SK-N-SH (cell line): ENCODE measurements at places on chromosomes 6 and 20.

DNA sequence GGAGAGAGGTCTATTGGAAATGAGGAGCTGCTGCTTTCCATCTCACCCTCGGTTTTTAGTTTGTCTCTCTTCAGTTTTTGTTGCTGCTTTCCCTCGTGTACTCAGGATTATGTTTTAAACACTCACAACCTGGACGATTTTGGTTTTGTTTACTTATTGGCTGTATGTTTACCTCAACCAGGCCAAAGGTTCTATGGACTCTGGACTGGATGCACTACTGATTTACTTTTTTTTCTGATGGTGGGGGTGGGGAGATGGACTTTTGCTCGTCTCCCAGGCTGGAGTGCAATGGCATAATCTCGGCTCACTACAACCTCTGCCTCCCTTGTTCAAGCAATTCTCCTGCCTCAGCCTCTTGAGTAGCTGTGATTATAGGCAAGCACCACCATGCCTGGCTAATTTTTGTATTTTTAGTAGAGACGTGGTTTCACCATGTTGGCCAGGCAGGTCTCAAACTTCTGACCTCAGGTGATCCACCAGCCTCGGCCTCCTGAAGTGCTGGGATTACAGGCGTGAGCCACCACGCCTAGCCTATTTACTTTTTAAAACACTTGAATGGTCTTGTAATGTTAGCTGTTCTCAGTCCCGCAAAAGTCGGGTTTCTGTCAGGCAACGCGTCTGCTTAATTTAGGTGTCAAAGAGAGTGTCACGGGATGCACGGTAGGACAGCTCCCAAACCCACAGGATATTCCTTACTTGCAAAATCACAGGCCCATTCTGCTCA is 148.2 kb upstream of the RIPOR2 start:
- DNase-seq: no peak

DNA sequence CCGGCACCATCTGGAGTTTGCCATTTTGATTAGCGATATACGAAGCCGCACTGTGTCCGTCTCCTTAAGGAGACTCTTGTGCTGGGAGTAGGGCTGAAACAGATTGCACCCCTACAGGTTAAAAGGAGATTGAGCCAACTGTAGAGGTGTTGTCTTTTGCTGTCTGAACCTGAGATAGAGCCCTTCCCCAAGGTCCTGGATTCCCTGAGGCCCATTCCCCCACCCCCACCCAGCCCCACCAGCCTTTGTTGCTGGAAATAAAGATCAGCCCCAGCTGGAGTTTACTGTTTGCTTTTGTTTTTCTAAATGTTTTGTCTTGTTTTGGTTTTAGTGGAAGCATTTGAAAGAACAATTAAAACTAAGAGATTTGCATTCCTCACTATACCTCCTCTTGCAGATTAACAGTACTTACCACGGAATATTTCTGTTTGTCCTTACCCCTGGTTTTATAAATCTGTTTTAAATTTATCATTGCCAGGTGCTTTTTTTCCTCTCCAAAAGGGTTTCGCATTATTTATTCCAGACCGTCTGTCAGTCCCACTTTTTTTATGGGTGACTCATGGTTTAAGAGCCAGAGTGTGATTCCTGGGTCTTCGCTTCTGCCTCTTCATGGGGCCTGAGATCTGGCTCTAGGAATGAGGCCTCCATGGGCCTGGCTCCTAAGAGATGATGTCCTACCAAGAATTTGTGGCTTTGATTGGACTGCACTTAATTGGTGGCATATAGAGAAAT is 169.2 kb downstream of the DTNBP1 start:
- no peak for DNase-seq

GRCh38 chr6:34315780-34316179 is 67.0 kb upstream of the SMIM29 start:
- no peak for DNase-seq

- no peak for DNase-seq
These were observed 483.3 kb downstream of the TFAP2B start for GRCh38 chr6:51301962-51302361.

- DNase-seq: no peak
These were observed 16.2 kb upstream of the RCAN2 start for GRCh38 chr6:46507426-46507825.

DNA sequence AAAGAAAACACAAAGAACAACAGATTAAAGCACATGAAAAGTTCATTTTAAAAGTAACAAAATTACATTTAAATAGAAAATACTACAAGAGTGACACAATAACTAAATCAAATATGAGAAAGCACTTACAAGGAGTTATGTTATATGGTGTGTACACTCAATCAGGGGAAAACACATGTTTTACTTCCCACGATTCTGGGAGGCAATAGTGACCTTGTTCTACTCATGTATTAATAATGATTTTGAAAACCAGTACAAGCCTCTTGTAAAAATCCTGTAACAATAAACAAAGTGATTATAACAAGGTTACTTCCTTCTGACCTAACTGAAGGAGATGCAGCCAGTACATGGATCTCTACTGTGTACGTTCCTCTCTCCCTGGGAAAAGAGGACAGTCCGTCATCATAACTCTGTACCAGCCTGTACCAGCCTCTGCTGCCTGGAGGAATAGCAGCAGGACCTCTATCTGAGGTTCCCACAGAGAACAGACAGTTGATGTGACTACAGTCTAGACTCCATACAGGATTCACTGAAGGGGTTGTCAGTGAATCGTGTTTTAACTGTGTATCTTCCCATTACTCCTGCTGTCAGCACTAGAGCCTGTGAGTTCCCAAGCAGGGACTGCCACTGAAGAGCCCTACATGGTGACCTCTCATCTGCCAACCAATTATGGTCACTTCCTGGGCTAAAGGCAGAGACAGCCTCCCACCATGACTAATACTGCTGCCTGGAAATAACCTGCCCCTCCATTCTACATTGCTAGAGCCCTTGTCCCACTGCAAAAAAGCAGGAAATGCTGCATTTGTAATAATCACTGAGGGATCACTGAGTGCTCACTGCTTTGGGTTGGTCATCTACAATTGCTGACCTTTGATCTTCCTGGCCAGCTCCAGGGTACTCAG is 149.7 kb downstream of the KIF16B start:
- no peak for DNase-seq

DNA sequence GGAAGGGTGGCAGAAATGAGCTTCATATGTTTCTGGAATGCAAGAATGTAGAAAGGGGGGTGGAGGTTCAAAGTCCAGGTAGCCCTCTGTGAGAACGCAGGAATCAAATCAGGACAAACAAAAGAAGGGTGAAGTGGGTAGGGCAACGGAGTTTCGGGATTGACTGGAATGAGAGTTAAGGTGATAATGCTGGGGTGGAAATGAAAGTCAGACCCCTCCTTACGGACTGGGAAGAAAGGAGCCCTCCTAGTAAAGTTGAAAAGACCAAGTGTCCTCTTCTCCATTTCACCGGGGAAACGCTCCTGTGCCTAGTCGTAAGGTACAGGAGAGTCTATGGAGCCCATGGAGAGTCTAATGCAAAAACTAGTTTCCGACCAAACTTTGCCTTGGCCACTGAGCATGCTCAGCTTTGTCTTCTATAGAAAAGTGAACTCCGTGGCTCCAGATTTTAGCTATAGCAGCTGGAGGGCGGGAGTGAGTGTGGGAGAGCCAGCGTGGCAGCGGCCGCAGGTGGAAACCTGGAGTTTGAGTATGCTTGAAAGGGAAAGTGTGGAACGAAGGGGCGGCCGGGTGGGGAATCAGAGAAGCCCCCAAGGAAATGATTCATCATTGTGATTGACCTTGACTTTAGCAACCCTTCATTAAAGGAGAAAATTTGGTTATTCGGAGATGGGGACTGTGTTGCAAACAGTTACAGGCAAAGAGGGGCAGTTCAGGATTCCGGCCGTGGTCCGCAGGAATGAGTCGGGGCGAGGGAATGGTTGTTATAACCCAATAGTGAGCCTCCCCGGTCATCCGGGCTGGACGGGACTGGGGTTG is 1.3 kb upstream of the LRRC1 start:
- peak; percentile 37 for DNase-seq

GRCh38 chr6:3163248-3163594 is 5.9 kb upstream of the TUBB2A start:
- DNase-seq: no peak

DNA sequence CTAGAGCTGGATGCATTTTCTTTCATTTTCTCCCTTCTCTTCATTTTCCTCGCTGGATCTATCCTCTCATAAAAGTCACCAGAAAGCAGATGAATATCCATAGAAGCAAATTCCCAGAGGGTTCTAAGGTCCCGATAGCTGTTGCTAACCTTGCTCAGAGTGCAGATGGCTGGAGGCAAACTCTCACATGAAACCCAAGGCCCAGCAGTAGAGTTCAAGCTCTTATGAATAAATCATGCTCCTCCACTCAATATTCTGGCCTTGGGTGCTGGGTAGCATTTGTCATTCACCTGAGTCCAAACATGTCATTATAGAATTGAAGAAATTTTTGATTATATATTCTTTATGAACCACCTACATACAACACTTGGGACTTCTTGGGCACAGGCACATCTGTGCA is 539.7 kb upstream of the MARCKS start:
- no peak for DNase-seq

GRCh38 chr6:148426317-148426977 is 83.8 kb downstream of the SASH1 start:
- DNase-seq: no peak

- DNase-seq: no peak
These were observed 2.9 kb upstream of the TRIM39 start for GRCh38 chr6:30323806-30324205.

GRCh38 chr20:57148263-57148662 is 118.2 kb downstream of the BMP7 start:
- no peak for DNase-seq

DNA sequence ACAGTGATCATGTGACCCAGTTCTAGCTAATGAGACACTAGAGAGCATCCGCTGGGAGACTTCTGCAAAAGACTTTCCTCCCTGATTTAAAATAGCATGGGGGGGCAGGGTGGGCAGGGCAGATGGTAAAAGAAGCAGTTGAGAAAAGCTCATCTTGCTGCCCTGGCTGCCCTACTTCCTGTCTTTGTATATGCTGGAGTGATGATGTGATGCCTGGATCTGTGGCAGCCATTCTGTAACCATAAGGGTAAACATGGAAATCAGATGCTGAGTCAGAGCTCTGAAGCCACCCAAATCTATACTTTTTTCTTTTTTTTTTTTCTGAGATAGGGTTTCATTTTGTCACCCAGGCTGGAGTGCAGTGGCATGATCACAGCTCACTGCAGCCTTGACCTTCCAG is 25.4 kb downstream of the ZFP64 start:
- DNase-seq: no peak

DNA sequence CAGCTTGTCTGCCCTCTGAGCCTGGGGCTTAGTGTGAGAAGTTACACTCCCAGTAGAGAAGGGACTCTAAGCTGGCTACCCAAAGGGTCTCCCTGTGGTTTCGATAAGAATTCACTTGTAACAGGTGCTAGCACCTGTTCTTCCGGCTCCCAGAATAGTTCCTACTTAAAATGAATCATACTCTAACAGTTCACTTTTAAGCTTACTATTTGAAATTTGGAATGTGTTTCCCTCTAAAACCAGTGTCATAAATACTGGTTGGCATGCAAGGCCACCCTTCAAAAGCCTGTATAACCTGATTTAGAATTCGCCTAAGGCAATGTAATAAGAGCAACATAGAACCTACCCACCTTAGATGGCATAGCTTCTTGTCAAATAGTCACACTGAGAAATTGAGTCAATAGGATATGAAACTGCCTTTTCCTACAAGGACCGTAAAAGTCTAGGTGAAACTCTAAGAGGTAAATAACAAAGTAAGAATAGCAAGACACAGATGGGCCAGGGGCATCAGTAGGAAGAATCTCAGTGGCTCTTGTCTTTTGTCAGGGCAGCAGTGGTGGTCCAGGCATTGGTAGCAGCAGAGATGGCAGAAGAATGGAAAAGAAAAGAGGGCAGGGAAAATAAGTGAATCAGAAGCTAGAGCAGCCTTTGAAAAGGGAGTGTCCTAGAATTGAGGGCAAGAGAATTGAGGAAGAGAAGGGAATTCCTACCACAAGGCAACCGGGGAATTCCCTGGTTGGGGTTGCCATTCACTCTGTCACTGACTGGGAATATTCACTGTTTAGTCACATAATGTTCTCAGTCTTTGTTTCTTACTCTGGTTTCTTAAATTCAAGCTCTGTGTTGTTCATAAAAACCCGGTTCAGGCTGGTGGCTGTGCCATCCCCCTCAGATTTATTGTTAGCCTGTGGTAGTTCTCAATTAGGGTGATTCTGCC is 91.5 kb downstream of the HIVEP2 start:
- no peak for DNase-seq

- no peak for DNase-seq
These were observed 51.4 kb upstream of the GMDS start for GRCh38 chr6:2296781-2297180.

DNA sequence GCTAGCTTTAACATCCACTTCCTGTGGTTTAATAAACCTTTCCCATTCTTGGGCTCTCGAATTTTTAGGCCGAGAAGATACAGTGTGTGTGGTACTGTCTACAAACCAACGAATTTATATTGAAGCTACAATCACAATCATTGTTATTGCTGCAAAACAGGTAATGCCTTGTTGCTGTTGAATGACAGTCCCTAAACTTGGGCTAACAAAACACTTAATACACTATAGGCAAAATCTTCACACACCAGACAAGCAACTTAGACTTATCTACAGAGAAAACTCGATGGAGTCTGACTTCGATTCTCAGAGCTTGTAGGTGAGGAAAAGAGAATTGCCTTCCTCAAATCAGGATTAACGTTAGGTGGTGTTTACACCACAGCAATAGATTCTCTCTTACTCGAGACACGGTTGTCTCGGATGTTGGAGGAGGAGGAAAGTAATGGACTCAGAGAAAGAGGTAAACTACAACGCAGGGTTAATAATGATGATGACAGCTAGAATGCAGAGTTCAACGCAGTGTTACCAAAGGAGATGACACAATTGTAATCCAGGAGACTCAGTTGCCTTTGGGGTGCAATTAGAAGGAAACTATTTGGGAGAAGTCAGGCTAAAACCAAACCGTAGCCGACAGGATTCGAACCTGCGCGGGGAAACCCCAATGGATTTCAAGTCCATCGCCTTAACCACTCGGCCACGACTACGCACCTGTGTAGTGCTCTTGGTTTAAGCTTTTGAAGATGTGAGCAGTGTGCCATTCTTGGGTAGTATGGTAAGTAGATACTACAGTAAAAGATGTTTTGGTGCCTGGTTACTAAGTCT is 32.5 kb upstream of the ZNF184 start:
- DNase-seq: no peak

DNA sequence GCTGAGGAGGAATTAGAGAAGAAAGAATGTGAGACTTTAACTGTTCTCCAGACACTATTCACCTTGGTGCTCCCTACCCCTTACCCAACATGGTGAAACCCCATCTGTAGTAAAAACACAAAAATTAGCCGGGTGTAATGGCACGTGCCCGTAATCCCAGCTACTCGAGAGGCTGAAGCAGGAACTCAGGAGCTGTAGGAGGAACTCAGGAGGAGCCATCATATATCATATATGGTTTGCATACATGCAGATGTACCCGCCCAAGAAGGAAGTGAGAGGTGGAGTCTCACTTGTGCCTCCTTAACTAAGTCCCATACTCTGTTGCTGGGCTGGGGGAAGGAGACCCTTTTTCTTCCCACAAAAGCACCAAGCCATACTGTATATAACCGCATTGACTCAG is 35.5 kb upstream of the ME1 start:
- DNase-seq: no peak

GRCh38 chr6:155224618-155225017 is 39.2 kb upstream of the CLDN20 start:
- DNase-seq: no peak
